ENCODE measurements at places on chromosomes 4 and X.

GRCh38 chrX:33138677-33139249 lies 72.6 kb downstream of the DMD start:
- no peak for DNase-seq

- no peak for DNase-seq
These were observed 8.6 kb upstream of the PDHA1 start for GRCh38 chrX:19334945-19335626.

GRCh38 chr4:36772154-36772516 lies 472.4 kb upstream of the NWD2 start:
- DNase-seq, result no peak

- no peak for DNase-seq
These were observed 29.8 kb upstream of the CCNG2 start for GRCh38 chr4:77127215-77127614.

GRCh38 chr4:2937146-2937857 lies 25.9 kb downstream of the NOP14 start:
- DNase-seq, result no peak

GRCh38 chr4:160370046-160370445 lies 1267.2 kb downstream of the RAPGEF2 start:
- no peak for DNase-seq

- peak; percentile 13 for DNase-seq
These were observed 4.6 kb downstream of the NAT8L start for GRCh38 chr4:2063557-2064275.

GRCh38 chr4:148676344-148676743 lies 234.1 kb upstream of the NR3C2 start:
- DNase-seq, result no peak

- DNase-seq, result no peak
These were observed 18.5 kb downstream of the CPZ start for GRCh38 chr4:8610858-8611616.

DNA sequence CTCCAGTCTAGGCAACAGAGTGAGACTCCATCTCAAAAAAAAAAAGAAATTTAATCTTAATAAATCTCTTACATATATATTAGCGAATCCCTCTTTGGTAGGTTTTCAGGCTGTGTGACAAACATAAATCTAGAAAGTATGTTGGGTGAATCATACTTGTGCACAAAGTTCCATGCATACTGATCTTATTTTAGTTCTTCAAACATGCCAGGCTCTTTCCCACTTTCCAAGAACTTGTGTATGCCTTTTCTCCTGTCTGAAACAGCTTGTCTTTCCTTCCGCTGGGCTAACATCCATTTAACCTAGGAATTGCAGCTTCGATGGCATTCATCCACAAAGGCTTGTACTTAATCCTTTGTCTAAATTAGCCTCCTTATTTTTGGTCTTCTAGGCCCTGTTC lies 156.6 kb upstream of the CASK start:
- DNase-seq, result no peak

DNA sequence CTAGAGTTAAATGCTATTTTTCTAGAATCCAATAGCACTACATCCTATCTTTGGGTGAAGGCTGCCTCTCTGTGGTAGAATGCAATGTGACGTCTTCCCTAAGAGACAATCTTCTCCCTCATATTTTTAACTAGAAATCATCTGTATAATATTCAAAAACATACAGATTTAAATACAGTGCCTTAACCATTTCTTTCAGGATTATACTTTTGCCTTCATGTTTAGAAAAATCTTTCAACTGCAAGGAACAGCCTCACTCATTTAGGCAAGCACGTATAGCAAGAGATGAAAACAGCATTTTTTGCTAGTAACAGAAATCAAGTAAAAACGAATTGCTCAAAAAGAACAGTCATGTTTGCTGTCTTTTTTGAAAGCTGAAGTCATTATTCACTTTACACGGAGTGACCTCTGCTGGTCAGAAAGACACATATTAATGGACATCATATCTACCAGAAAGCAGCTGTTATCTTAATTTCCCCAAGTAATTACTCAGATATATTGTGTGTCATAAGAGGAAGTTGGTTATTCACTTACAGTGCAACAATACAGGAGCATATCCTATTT lies 422.3 kb downstream of the STPG2 start:
- DNase-seq, result no peak

DNA sequence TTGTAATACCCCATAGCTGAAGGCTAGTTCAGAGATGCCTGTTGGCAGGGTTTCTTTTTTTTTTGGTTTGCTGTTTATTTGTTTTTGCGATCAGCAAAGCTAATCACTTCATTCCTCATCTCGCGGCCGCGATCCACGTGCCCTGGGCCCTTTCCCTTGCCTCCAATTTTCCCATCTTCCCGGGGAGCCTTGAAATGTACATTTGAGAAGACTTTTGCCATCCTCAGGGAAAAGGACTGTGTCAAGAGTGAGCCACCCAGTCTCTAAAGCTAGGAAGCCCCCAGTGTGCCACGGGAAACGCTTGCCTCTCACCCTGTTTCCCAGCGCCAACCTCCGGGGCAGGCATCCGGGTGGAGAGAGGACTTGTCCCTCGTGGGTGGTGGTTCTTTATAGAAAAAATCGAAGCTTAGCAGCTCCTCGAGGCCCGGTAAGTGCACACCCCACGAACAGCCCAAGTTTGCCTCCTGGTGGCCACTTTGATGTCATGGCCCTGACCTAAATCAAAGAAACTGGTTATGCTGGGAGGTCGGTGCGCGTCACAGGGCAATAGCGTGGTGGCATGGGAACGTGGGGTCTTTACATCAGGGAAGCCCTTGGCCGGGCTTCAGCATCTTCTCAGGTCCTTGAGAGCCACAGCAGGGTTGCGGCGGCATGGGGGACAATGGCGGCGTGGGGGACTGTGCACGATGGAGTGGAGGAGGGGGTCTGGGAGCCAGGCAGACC lies 42.0 kb downstream of the MAP7D3 start:
- DNase-seq, result peak; percentile 30

DNA sequence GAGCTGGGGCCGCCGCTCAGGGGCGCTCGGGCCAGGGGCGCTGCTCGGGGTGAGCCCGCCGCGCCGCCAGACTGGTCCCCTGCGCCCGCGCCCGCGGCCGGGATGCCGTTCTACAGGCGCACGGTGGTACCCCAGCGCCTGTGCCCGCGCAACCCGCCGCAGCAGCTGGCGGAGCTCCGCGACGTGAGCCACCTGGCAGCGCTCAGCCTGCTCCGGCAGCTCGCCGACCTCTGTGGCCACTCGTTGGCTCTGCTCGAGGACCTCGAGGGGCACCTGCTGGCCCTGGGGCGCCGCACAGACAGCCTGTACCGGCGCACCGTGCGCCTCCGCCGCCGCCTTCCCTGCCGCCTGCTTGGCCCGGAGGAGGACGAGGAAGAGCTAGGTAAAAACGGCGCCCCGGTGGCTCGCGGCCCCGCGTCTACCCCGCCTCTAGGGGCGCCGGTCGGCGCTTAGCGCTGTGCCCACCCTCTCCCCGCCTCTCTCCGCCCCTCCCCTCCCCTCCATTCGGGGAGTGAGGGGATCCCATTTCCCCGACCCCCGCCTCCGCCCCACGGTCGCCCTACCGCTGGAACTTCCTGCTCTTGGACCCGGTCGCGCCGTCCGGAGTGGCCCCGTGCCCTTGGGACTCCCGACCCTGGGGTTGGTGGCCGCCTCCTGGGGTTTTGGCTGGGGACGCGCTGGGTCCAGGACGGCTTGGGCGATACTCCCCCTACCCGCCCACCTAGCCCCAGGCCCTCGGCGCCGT lies 513 bp downstream of the NHSL2 start:
- no peak for DNase-seq

- no peak for DNase-seq
These were observed 29.3 kb downstream of the CRMP1 start for GRCh38 chr4:5863461-5864113.

DNA sequence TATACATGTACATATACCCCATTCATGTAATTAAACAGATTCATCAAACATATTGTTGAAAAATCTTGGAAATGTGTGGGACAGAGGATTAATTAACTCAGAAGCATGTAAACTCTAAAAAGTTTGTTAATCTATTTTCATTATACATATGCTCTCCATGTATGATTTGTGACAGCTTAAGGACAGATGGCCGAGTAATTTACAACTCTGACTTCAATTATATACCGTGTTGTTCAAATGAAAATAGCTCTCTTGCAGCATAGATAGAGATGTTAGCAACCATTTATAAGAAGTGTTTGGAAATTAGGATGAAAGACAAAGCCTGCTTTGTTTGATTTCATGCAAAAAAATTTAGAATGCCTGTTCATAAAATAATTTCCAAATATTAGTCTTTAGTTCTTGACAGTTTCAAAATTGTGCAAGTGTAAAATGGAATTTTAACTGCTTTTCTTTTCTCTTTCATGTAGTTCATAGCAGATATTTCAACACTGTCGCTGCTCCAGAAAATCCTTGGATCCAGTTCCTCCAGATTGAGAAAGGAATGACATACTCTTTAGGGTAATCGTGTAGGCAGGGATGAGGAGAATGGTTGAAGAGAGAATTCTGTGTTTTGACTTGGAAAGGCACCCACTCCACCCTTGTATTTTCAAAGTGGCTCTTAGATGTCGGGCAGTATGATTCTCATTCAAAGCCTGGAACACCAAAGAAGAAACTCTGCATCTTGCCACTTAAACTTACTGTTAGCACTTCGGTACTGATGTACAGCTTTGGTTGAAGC lies 23.1 kb downstream of the AFF2 start:
- DNase-seq, result no peak

- no peak for DNase-seq
These were observed 47.9 kb downstream of the ARHGAP24 start for GRCh38 chr4:85522836-85523235.

- DNase-seq, result no peak
These were observed 182.0 kb downstream of the RASL11B start for GRCh38 chr4:53043891-53044650.

- no peak for DNase-seq
These were observed 171.8 kb downstream of the SOWAHB start for GRCh38 chr4:76726176-76726575.

DNA sequence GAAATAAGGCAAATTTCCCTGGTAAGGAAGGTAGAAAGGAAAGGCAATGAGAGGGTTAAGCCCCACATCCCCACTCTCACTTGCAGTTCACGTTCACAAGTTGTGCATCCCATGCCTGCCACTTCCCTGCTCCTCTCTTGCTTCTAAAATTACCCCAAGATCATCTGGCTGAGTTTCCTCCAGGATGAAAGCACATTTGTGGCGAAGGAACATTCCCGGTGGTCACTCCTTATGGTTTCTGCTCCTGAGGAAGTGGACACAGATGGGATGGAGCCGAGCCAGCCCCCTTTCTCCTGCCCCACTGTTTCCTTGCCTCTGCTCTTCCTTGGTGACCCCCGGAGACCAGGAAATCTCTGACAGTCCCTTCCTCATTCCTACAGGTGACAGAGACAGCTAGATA lies 37.5 kb downstream of the SPINK2 start:
- no peak for DNase-seq

- no peak for DNase-seq
These were observed 152.1 kb upstream of the MED14 start for GRCh38 chrX:40887476-40887875.

DNA sequence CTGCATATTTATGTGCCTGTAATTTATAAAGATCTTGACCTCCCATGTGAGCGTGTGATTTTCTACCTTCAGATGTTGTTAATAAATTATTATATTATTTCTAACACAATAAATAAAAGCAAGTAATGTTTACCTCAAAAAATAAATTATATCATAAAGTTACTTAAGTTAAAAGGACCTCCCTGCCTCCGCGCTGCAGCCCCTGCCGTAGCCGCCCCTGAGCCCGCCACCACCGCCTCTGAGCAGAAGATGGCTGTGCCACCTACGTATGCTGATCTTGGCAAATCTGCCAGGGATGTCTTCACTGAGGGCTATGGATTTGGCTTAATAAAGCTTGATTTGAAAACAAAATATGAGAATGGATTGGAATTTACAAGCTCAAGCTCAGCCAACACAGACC lies 119.6 kb upstream of the BRWD3 start:
- no peak for DNase-seq

- DNase-seq, result no peak
These were observed 2.2 kb downstream of the NHS start for GRCh38 chrX:17377091-17377717.

GRCh38 chr4:104896660-104897645 lies 249.7 kb upstream of the TET2 start:
- no peak for DNase-seq

- no peak for DNase-seq
These were observed 229.7 kb upstream of the DKK2 start for GRCh38 chr4:107265859-107266258.

- DNase-seq, result no peak
These were observed 57.8 kb downstream of the APBB2 start for GRCh38 chr4:41156574-41156973.

DNA sequence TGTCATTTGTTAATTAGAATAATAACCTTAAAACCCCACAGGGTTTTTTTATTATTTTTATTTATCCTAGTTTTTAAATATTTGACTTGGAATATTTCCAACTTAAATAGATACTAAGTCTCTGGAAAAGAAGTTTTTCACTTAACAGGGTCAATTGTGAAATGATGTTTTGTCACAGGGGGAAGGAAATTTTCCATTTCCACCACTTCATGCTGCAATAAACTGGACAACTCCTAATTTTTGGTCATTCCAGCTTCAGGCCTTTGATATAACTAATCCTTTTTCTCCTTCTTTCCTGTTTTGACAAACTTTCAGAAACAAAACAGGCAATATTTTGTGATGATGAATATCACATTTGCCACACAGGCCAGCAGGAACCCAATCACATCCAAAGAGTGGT lies 45.3 kb downstream of the UGT2B10 start:
- DNase-seq, result no peak

DNA sequence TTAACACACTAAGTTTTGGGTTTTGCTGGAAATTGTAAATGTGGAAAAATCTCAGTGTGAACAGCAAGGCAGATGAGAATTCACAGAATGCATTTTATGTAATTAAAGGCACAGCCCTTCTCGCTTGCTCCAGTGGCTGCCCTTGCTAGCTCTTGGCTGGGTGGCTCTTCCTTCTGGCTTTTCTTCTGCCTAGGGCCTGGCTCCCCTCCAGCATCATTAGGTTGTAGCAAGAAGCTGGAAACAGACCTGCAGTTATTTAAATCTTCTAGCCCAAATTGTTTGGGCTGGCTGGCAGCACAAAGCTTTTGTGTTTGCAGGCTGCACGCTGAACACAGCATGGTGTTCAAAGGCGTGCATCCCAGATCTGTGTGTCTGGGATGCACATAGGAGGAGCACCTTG lies 56.5 kb downstream of the LIMCH1 start:
- DNase-seq, result no peak

DNA sequence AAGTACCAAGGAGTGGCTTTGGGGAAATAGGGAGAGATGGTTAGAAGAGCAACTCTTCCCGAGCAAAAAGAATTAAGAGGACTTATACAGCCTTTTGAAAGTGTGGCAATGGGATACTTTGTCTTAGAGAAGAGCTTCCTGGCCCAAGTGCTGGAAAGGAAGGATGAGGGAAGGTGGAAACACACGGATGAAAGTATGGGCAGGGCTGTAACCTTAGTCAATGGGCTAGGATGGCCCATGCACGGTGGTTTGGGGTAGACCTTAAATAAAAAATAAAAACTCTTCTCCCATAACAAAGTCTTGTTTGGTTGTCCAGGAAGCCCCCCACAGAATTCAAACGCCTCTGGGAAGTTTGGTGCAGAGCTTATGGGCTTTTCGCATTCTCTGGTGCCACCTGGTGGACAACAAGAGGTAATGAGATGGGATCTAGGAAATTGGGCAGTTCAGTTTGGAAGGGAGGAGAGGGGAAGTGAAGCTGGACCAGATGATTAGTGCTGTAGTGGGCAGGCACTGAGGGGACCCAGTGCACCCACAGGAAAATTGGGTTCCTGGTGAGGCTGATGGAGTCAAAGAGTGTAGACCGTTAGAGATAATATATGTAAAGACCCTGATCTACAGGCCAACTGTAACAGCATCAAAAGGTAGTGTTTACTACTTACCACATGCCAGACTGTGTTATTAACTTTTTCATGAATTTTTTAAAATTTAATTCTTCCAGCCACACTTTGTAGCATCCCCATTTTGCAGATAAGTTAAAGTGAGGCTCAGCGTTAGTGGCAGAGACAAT lies 13.8 kb upstream of the ENOX2 start:
- peak; percentile 39 for DNase-seq

Data from CD4-positive, alpha-beta T cell treated with Interleukin-15 for 1 hour (primary cell).